ENCODE measurements at places on chromosomes 16 and 17.

DNA sequence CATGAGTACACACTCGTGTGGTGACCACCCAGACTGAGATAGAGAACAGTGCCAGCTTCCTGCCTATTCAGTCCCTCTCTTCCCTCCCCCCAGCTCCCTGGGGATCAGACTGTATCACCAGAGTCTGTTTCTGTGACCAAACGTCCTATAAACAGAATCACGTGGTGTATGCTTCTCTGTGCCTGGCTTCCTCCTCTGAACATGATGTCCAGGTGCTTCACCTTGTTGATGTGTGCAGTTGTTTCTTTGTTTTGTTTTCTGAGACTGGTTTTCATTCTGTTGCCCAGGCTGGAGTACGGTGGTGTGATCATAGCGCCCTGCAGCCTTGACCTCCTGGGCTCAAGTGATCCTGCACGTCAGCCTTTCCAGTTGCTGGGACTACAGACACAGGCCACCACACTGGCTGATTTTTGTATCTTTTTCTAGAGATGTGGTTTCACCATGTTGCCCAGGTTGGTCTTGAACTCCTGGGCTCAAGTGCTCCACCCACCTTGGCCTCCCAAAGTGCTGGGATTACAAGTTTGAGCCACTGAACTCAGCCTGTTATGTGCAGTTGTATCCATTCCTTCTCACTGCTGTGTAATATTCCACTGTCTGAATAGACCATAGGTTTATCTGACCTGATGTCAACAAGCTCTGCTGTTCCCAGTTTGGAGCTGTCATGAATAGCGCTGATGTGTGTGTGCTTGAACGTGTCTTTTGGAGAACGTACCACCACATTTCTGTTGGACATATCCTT lies 28.9 kb upstream of the PRM1 start:
- DNase-seq, result no peak

DNA sequence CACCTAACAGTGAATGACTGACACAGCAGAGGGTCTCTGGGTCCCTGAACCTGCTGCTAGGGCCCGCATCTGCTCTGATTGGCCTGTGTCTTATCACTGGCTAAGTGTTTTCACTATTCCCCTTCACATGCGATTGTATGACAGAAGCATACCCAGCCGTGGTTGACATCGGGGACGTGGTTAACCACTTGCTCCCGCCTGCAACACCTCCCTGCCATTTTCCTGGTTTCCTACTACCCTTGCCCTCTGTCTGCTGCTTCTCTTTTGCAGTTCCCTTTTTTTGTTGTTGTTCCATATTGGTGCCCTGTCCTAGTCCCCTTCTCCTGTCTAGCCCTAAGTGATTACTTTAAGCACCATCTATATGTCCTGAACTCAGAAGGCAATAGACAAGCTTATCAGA lies 177.0 kb downstream of the RGS9 start:
- DNase-seq, result no peak

- DNase-seq, result no peak
Observed at GRCh38 chr17:18250708-18251107, 7.8 kb downstream of the FLII start.

DNA sequence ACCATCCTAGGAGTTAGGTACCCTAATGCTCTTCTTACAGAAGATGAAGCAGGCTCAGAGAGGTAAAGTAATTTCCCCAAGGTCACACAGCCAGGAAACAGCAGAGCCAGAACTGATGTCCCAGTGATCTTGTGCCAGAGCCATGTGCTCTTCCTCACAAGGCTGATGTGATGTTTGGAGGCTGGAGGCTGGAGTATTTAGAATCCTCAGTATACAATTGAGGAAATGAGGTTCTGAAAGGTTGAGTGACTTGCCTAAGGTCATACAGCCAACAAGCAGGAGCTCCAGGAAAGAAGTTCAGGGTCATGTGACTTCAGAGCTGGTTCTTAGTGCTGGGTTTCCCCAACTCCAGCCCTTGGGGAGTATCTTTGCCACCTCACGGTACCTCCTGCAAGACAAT lies 18.5 kb downstream of the ITPRIPL2 start:
- no peak for DNase-seq

DNA sequence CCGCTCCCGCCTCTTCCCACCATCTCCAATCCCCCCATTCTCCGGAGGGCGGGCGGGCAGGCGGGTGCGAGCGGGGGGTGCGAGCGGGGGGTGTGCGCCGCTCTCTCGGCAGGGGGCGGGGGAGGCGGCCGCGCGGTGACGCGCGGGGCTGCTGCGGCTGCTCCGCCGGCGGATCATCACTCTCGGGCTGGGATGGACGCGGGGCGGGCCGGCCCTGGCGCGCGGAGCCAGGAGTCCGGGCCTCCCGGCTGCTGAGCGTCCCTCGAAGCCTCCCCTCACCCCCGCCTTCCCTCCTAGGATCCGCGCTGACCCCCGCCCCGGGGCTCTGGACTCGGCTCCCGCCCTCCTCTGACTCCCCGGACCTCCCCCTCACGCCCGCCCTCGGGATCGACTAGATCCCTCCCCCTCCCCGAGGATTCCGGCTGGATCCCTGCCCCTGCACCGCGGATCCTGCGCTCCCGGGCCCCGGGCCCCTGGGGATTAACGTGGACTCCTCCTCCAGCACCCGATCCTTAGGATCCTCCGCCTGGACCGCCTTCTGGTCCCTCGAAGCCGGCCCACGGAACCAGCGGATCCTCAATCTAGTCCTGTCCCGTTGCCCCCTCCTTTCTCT lies 946 bp upstream of the TMEM256 start:
- DNase-seq, result no peak

DNA sequence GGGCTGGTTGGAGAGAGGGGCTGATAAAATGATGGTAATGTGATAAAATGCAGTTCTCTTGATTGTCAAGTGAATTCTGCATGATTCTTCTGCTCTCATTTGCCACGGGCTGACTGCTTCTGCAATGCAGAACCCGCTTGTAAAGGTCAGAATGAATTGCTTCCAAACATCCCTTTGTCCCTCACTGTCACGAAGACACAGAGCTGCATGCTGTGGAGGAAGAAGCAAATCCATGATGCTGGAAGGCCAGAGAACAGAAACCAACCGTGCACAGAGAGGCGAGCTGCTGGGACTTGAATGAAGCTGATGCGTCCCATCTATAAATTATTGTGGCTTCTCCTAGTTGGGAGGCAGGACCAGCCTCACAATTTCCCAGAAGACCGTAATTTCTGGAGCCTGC lies 171.6 kb downstream of the PRKCB start:
- DNase-seq, result no peak

DNA sequence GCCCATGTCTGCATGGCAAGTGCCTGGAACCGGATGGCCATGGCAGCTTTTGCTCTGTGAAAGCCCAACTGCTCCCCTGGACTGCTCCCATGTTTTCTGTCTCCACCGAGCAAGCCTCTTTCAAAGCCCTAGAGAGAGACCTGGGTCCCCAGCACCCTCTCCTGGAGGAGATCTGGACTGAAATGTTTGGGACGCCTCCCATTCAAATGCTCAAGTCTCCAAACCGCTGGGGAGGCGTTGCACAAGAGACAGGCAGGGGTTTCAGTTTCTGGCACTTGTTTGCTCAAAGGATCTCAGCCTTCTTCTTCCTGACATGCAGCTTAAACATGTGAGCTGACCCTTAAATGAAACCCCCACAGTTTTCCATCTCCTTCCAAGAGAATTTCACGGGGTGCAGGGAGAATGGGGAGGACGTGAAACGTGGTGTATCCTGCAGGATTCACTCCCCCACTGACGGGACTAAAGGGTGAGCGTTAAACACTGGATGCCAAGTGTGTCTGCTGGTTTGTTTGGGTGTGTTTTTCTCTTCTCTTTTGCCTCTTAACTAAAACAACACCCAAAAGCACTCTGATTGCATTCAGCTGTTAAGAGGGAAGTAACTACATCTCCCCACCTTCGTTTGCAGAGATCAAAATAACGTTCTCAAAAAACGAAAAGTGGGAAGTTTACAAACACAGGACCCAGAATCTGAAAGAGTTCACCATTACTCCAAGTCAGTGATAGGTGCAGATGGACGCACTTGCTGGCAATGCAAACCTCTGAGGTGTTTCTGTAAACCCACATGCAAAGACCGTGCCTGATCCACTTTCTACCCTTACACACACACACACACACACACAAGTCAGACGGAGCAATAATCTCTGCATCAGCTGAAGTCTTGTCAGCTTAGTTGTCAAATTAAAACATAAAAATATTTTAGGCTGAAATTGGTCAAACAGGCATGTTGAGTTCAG lies 256.9 kb downstream of the C16orf95 start:
- no peak for DNase-seq

DNA sequence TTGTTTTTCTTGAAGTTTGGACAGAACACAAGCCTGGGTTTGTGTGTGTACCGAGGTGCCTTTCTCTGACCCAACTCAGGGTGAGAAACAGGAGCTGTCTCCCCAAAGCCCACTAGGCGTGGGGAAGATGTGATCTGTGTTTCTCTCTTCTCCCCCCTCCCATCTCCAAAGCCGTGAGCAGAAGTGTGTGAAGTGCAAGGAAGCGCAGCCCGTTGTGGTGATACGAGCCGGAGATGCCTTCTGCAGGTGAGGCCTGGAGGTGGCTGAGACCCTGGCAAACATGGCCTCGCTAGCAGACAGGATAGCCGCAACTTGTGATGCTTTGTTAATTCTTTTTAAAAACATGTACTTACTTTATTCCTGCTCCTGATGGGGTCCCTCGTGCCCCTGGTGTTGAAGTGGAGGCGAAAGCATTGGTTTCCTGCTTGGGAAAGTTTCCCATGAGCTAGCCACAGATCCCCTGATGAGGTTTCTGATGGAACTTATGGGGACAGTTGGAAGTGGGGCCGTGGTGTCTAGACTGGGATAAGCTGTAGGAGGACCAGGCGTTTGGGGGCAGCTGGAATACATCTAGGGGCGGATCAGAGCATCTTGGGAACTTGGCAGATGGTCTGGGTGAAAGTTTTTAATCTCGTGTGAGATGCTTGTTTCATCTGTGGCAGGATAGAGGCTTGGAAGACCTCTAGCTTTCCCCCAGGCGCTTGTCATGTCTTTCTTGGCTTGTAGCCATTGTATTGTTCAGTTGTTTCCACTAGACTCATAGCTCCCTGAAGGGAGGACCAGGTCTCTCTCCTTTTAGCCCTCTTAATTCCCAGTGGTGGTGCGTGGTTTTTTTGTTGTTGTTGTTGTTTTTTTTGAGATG lies 893 bp downstream of the CTU2 start:
- no peak for DNase-seq

DNA sequence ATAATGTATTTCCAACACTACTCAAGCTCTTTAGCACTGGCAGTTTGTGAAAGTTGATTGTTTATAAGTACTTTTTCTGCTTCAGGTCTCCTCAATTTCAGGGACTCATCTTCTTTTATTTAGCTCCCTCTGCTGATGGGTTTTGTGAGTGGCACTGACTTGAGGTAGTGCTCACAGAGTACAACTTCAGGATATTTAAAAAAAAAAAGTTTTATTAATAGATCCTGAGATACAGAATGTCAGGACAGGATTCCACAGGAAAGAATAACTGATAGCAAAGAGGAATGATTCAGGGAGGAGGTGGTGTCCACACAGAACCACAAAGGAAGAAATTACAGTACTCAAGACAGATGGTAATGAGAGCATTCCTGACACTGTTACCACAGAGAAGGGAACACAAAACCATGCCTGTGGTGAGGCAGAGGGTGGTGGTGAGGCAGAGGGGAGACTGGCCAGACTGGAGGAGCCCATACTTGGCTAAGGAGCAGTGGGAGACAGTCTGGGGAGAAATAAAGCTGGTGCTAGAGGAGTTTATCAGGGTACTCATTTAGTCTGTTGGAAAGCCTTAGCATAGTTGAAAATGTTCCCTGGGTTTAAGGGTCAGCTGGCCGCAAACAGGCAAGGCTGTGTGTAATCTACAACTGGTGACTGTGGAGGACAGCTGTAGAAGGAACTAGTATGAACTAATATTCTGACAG lies 63.7 kb downstream of the SPAG9 start:
- no peak for DNase-seq

DNA sequence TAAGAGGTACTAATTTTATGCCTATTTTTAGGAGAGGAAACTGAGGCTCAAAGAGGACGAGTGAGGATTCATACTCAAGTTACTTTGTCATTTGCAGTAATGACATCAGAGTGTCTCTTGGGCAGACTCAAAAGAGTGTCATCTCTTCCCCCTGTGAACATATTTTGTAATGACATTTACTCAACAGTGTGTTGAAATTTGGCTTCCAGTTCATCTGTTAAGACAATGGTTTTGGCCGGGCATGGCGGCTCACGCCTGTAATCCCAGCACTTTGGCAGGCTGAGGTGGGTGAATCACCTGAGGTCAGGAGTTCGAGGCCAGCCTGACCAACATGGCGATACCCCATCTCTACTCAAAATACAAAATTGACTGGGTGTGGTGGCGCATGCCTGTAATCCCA lies 28.9 kb downstream of the WFDC1 start:
- DNase-seq, result no peak

DNA sequence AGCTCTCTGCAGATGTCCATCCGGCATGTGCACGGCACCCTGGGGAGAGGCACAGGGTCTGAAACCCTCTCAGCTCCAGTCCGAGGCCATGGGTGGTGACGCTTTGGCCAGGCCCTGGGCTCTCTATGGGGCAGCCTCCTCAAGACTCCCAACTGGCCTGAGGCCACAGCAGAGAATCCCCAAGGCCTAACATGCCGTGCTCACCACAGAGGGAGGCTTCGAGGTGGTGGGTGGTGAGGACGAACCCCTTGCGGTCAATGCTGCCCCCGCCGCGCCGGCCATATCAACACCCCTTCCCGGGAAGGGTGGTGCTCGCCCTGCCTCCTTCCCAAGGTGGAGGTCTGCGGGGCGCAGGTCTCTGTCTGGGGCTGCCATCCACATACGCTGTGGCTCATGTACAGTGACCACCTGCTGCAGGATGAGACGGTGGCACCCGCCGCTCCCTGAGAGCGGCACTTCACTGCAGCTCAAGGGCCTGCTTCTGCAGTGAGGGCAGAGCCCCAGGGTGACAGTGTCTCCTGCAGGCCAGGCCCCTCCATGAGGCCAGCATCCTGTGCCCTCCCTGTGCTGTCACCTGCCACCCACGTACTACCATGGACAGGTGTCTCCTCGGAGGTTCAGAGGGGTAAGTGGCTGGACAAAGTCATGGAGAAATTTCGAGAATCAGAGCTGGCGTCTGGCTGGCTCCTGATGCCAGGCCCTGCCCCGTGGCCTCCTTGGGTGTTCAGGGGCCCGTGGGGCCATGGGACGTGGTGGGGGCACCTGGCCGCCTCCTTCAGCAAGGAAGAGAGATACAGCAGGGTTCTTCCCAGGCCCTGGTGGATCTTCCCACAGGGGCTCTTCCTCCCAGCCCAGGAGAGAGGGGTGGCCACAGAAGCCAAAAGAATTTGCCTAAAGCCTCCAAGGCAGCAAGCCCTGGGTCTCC lies 54.6 kb upstream of the ACSF3 start:
- DNase-seq, result no peak

Measured in urinary bladder (tissue), 4 donors.